ENCODE measurements at places on chromosomes 5 and 9. TPM values are rescaled to one million over a fixed set of nuclear protein-coding genes. Genes with fewer than 3 reads are reported as not detected.

The SAXO1 gene
- total RNA-seq = 0.10 TPM

The SOX30 gene
- total RNA-seq = 0.11 TPM

The CD74 gene
- 407 TPM for total RNA-seq

The RNF20 gene
- 41.3 TPM for total RNA-seq

The RANBP3L gene
- not detected for total RNA-seq

The PTPRD gene
- not detected for total RNA-seq

The RMND5B gene
- total RNA-seq = 6.0 TPM

The ISCA1 gene
- 21.4 TPM for total RNA-seq

The LTC4S gene
- total RNA-seq = 3.8 TPM

The LCN1 gene
- total RNA-seq = not detected

The IL9 gene
- not detected for total RNA-seq

The SHC3 gene
- total RNA-seq = not detected

The NKD2 gene
- total RNA-seq = 1.3 TPM

All from activated CD8-positive, alpha-beta T cell treated with anti-CD3 and anti-CD28 coated beads, Interleukin-2, amount 10 ng/mL, durations not matched to agents 7 days and 5 days (primary cell).